ENCODE measurements at places on chromosomes 6 and 20. TPM values are rescaled to one million over a fixed set of nuclear protein-coding genes. Genes with fewer than 3 reads are reported as not detected.

DNA sequence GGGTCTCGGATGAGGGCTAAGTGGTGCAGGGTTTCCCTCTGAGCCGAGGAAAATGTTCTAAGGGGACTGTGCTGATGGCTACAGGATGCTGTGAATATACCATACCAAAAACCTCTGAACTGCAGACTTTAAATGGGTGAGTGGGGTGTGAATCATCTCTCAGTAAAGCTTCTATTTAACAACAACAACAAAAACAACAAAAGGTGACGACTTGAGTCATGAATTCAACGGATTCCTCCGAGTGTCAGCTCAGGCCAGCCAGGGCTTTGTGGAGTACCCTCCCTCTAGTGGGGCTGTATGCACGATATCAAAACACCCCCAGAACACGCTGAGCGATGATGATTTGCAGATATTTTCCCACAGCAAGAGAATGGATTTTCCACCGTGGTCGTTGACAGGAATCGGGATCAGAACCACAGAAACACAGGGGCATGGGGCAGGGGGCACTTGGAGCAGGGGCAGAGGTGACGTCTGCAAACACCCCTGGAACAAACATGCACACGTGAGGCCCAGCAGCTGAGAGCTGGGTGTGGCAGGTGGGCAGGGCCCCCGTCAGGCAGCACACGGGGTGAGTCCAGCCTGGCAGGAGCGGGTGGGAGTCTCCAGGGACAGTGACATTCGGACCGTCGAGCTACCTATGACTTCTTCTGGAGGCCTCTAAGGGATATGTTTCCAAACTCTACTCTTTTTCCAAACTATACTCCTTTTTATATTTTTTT, 38.6 kb downstream of the SLC2A4RG start:
- H3K27me3 ChIP-seq: no peaks in the 10 kb centered on the region
- no peaks in the 10 kb centered on the region for H3K4me1 ChIP-seq
- H3K27ac ChIP-seq: no peak overlapping the region
- no peaks in the 10 kb centered on the region for H3K36me3 ChIP-seq
- DNase-seq: no peak

- peaks cover 3% of the 10 kb centered on the region for H3K4me1 ChIP-seq
- no peak for DNase-seq
- no peak overlapping the region for H3K4me3 ChIP-seq
Measured at GRCh38 chr6:129507846-129508245, 202.1 kb downstream of the ARHGAP18 start.

DNA sequence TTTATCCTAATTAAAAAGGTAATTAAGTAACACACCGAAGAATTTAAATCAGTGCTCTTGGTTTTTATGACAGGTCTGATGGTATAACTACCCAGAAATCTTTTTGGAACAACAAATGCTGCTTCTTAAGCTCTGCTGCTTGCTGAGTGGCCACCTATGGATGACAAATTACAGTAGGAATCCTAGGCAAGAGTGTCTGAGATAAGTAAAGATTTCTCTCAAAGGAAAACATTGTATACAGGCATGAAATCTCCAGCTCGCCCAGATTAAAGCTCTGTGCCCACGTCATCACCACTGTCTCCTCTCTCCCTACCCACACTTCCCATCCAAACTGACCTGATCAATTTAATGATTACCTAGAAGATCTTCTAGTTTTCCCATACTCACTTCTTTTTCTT, 1083.0 kb upstream of the MAP3K7 start:
- no peak overlapping the region for H3K4me3 ChIP-seq
- no peak for DNase-seq
- no peaks in the 10 kb centered on the region for H3K4me1 ChIP-seq
- no peak overlapping the region for H3K27ac ChIP-seq
- H3K27me3 ChIP-seq: no peaks in the 10 kb centered on the region
- no peaks in the 10 kb centered on the region for H3K36me3 ChIP-seq

DNA sequence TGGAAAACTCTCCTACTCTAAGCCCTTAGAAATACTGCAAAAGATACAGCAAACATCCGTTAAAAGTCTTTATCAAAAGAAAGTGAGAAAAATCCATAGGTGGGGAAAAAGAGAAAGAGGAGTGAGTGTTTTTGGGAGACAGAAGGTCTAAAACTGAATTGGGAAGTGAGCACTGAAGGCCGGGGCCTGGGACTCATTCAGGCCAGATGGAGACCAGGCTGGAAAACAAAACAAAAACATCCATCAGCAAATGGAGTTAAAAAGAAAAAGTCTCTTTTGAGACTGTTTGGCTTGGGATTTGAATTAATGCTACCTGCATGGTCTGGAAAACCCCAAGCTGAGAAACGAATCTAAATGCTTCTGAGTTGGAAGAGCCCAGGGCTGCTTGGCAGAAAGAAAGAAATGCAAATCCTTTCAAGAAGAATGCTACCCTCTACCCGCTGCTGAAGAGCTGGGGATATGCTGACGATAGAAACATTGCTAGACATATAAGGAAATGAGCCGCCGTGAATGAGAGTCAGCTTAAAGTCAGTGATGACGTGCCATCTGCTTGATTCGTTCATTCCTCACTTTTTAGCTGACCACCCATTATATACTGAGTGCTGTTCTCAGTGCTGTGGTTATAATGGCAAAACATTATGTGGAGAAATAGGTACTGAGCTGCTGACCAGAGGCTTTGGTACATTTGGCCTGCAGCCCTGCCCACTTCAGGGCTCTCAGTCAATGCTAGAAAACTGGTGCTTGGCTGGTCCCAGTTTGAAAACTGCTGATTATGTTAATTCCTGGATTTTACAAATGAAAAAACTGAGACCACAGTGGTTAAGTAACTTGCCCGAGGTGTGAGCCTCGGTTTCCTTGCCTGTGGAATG, 28.0 kb upstream of the TULP4 start:
- no peaks in the 10 kb centered on the region for H3K36me3 ChIP-seq
- H3K4me3 ChIP-seq: no peak overlapping the region
- DNase-seq: no peak
- peaks cover 29% of the 10 kb centered on the region for H3K4me1 ChIP-seq

DNA sequence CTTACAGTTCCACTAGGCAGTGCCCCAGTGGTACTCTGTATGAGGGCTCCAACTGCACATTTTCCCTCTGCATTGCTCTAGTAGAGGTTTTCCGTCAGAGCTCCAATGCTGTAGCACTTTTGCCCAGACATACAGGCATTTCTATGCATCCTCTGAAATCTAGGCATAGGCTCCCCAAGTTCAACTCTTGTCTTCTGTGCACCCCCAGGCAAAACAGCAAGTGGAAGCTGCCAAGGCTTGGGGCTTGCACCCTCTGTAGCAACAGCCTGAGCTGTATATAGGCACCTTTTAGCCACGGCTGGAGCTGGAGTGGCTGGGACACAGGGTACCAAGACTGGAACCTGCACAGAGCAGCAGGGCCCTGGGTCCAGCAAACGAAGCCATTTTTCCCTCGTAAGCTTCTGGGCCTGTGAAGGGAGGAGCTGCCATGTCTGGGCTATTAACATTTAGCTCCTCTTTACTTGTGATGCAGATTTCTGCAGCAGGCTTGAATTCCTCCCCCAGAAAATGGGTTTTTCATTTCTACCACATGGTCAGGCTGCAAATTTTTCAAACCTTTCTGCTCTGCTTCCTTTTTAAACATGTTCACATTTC, 596.2 kb upstream of the ADGRB3 start:
- no peaks in the 10 kb centered on the region for H3K36me3 ChIP-seq
- no peak overlapping the region for H3K27ac ChIP-seq
- no peaks in the 10 kb centered on the region for H3K27me3 ChIP-seq
- H3K4me3 ChIP-seq: no peak overlapping the region
- H3K4me1 ChIP-seq: no peaks in the 10 kb centered on the region
- no peak for DNase-seq

GRCh38 chr20:25309395-25310267, 61.7 kb downstream of the PYGB start:
- peaks cover 24% of the 10 kb centered on the region for H3K36me3 ChIP-seq
- H3K4me3 ChIP-seq: no peak overlapping the region
- H3K4me1 ChIP-seq: peaks cover 25% of the 10 kb centered on the region
- peak overlapping the region; percentile 78 for H3K27ac ChIP-seq
- peak; percentile 65 for DNase-seq

KIFC1 gene
- 2.7 TPM for total RNA-seq

TINAG gene
- not detected for total RNA-seq

DNA sequence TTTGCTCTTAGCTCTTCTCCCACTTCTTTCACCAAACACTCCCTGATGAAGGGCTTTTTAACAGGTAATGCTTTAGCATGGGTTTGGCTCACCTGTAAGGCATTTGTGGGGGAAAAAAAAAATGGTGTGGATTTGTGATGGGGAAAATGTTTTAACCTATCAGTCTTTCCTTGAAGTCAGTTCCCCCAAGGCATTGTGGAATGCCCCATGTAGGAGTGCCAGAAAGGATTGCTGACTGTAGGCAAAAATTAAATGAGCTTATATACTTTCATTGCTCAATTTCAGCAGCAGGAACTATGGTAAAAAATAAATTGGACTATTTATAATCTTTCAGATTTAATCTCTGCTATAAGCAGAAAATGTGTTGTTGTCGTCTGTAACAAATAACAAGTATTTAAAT, 10.6 kb upstream of the SASH1 start:
- H3K27ac ChIP-seq: no peak overlapping the region
- DNase-seq: no peak
- H3K4me3 ChIP-seq: no peak overlapping the region
- H3K4me1 ChIP-seq: peaks cover 14% of the 10 kb centered on the region
- H3K36me3 ChIP-seq: no peaks in the 10 kb centered on the region

STMND1 gene
- total RNA-seq: 4.9 TPM

- DNase-seq: no peak
- H3K36me3 ChIP-seq: peaks cover 73% of the 10 kb centered on the region
- H3K27ac ChIP-seq: peak overlapping the region; percentile 72
- peaks cover 29% of the 10 kb centered on the region for H3K4me1 ChIP-seq
- H3K4me3 ChIP-seq: no peak overlapping the region
Measured at GRCh38 chr6:13302291-13302690, 26.0 kb downstream of the TBC1D7 start.

DNA sequence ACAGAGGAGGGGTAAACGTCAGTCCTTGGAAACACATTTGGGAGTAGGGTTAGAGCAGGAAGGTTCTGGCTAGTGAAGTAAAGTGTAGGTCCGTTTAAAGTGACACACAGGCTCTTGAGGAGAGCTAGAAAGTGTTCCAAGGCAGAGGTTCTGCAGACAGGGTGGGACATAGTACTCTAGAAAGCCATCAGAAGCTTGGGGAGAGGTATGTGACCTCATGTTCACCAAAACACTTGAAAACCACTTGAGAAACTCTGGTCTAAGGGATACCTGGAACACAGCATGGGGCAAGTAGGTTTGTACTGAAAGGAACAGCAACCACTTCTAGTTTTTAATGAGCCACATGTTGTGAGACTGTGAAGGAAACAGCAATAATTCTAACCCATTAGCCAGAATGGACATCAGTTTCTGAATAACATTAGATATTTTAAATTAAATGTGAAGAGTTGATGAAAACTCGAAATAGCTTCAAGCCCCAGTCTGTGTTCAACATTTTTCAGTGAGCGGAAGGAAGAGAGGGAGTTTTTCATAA, 49.0 kb downstream of the SOBP start:
- no peaks in the 10 kb centered on the region for H3K27me3 ChIP-seq
- H3K4me1 ChIP-seq: peaks cover 16% of the 10 kb centered on the region
- no peak for DNase-seq
- H3K36me3 ChIP-seq: no peaks in the 10 kb centered on the region
- H3K27ac ChIP-seq: no peak overlapping the region

- H3K4me3 ChIP-seq: no peak overlapping the region
- no peaks in the 10 kb centered on the region for H3K27me3 ChIP-seq
- no peak for DNase-seq
- H3K36me3 ChIP-seq: peaks cover 8% of the 10 kb centered on the region
- H3K27ac ChIP-seq: no peak overlapping the region
Measured at GRCh38 chr20:46083531-46084061, 6.2 kb downstream of the NCOA5 start.

- H3K4me1 ChIP-seq: peaks cover 66% of the 10 kb centered on the region
- H3K27me3 ChIP-seq: no peaks in the 10 kb centered on the region
- no peak overlapping the region for H3K4me3 ChIP-seq
- peak; percentile 73 for DNase-seq
Measured at GRCh38 chr20:17648791-17649730, 33.0 kb downstream of the RRBP1 start.

DNA sequence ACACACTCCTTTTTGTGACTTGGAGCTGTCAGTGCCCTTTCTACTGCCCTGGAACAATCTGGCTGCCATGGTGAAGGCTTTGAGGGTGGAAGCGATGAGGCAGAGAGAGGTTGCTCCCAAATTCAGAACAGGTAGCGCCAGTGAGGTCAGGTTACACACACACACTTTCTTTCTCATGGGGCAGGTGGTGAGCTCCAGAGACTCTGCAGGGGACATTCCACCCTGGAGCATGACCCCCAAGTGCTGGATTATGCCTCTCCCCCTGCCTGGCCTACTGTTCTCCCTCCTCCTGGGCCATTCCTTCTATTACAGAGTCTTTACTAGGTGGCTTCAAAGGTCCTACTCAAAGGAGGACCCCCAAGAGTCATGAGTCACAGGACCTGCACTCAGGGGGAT, 98.0 kb downstream of the EYA2 start:
- no peaks in the 10 kb centered on the region for H3K4me1 ChIP-seq
- no peaks in the 10 kb centered on the region for H3K36me3 ChIP-seq
- no peak overlapping the region for H3K4me3 ChIP-seq

GINS1 gene
- total RNA-seq: 0.92 TPM

- no peaks in the 10 kb centered on the region for H3K27me3 ChIP-seq
- no peak overlapping the region for H3K27ac ChIP-seq
- peak overlapping the region; percentile 90 for H3K4me3 ChIP-seq
- no peak for DNase-seq
Measured at GRCh38 chr6:158558415-158559306, 1.2 kb upstream of the TMEM181 start.

DNA sequence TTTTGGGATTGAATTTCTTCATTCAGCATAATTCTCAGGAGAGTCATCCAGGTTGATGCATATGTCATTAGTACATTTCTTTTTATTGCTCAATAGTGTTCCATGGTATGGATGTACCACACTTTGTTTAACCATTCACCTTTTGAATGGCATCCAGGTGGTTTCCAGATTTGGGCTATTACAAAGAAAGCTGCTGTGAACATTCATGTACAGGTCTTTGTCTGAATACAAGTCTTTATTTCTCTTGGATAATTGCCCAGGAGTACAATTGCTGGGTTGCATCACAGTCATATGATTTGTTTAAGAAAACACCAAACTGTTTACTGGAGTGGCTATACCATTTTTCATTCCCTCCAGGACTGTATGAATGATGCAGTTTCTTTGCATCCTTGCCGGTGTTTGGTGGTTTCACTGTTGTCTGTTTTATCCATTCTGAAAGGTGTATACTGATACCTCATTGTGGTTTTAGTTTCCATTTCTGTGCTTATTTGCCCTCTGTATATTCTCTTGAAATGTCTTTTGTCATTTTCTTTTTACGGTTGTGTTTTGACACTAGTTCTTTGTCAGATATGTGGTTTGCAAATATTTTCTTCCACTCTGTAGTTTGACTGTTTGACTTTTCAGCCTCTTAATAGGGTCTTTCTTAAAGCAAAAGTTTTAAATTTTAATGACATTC, 8.8 kb downstream of the CDKAL1 start:
- H3K36me3 ChIP-seq: peaks cover 52% of the 10 kb centered on the region
- no peak overlapping the region for H3K27ac ChIP-seq
- DNase-seq: no peak
- H3K27me3 ChIP-seq: no peaks in the 10 kb centered on the region

- peak; percentile 52 for DNase-seq
- H3K4me3 ChIP-seq: no peak overlapping the region
- no peaks in the 10 kb centered on the region for H3K36me3 ChIP-seq
- H3K4me1 ChIP-seq: no peaks in the 10 kb centered on the region
- no peaks in the 10 kb centered on the region for H3K27me3 ChIP-seq
Measured at GRCh38 chr6:38604700-38605099, 35.0 kb downstream of the BTBD9 start.
